ENCODE measurements at places on chromosomes 1 and 21.

DNA sequence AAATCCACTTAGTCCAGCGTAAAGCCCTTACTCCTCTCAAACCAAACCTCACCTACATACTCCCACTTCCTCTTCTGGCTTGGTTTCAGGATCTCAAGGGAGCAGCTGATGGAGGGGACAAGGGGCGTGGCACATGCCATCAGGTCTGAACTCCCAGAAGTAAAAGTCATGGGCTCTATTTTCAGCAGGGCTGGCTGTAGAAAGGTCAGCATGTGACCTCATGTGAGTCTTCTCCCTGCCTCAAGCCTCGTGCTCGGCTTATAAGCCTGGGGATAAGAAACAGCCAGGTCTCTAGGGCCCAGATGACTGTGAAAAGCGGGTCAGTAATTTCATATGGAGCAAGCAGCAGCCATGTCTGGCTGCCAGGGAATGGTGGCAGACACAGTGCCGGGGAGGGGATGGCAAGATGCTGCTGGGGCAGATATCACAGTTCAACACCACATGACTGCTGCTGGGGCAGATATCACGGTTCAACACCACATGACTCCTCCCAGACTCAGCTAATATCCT is 227.9 kb downstream of the KCNH1 start:
- no peak for DNase-seq

DNA sequence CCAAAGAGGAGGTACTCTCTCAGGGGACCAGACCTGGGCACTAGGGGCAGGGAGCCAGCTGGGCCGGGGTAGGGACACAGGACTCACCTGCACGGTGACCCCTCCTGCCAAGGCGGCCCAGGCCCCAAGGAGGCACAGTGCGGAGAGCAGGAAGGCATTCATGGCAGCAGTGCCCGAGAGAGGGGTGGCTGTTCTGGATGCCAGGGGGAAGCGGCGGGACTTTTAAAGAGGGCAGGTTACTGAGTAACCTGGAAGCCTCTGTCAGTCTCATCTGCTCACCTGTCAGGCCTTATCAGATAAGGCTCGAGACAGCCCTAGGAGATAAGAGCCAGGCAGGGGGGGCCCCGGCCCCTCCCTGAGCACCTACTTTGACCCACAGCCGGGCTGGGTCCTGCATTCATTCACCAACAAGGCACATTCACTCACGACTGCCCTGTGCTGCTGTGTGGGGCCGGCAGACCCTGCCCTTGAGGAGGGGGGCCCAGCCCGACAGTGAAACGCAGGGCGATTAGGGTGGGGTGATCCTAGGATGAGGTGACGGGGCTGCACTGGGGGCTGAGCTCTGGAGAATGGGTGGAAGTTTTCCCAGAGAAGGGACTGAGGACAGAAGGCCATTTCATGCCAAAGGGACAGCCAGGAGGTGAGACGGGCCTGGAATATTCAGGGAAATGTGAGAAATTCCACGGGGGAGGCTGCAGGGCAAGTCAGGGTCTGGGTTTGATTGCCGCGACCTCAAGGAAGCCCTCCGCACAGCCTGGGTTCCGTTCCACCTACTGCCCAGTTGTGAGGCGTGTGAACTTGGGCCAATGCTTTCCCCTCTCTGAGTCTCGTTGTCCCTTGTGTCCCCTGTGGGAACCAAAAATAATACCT is at the start of gene GUCA2A:
Gene GUCA2A (minus strand): TSS at position 195 of the 870 bp plus-strand sequence. CDS start 33 bp downstream, at position 162.
- DNase-seq: no peak

DNA sequence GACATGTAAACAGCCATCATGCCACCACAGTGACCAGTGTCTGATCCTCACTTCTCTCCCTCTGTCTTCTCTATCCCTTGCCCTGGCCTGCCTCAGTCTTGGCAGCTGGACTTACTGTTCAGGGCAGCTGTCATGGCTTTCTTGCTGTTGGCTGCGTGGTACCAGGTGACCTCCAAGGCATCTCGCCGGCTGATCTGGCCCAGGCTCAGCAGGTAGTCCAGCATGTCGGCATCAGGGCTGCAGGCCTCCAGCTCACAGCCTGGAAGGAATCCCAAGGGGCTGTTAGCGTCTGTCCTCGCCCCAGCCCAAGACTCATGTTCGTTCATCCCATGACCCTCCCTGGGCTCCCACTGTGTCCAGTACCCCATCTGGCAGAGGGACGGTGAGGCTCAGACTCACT is 3.6 kb downstream of the FAM151A start:
- no peak for DNase-seq

DNA sequence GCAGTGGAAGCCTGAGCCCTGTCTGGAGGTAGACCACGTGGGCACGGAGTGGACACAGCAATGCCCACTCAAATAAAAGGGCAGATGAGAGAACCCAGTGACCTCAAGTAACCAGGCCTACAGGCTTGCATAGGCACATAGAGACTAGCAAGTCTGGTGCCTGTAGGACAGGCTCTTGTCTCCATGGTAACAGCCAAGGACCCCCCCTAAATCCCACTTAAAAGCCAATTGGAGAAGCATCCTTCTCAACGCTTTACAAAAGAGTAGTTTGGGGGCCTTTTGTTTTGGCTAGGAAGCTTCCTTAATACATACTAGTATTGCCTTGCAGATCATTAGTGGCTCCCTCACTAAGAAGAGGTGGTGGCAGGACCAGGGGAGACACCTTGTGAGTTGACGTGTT is 63.9 kb downstream of the VWA5B1 start:
- no peak for DNase-seq

DNA sequence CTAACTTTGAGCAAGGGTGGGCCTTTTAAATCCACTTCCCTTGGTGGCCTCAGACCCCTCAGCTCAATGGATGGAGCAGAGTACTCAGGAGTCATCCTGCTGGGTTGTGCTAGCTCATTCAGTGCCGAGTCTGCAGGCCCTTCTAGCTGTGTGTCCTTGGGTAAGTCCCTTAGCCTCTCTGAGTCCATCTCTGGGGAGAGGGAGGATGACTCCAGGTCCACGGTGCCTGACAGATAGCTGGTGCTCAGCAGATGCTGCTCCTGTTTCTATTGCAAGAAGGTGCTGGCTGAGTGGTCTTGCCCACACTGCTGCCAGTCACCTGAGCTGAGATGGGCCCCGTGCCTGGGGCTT is 11.0 kb downstream of the LDLRAP1 start:
- DNase-seq: no peak

DNA sequence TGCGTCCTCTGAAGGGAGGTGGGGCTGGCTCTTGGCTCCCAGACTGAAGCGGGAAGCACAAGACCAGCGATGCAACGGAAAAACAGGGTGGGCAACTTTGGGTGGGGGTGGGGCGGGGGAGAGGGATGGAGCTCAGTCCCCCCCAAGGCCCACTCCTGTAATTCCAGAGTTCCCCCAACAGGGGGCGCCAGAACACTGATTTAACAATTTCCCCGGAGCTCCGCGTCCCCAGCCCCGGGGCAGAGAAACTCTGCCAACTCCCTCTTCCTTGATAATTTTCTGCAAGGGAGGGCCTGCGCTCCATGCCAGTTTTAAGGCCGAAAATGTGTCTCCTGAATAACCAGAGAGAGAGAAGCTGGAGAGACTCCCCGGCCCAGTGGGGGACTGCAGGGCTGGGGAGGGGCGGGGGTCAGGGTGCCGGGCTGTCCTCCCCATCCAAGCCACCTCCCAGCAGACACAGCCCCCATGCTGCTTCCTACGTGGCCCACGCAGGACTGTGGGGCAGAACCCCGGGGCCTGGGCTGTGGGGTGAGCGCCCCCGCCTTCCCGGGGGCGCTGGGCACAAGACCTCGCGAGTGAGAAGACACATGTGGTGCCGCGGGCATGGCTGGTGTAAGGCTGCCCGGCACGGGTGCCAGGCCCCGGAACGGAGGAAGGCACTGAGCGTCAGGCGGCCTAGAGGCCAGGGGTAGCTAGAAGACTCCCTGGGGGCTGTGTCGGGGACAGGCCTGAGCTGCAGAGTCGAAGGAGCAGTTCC is 51.4 kb downstream of the KIF21B start:
- peak; percentile 45 for DNase-seq

DNA sequence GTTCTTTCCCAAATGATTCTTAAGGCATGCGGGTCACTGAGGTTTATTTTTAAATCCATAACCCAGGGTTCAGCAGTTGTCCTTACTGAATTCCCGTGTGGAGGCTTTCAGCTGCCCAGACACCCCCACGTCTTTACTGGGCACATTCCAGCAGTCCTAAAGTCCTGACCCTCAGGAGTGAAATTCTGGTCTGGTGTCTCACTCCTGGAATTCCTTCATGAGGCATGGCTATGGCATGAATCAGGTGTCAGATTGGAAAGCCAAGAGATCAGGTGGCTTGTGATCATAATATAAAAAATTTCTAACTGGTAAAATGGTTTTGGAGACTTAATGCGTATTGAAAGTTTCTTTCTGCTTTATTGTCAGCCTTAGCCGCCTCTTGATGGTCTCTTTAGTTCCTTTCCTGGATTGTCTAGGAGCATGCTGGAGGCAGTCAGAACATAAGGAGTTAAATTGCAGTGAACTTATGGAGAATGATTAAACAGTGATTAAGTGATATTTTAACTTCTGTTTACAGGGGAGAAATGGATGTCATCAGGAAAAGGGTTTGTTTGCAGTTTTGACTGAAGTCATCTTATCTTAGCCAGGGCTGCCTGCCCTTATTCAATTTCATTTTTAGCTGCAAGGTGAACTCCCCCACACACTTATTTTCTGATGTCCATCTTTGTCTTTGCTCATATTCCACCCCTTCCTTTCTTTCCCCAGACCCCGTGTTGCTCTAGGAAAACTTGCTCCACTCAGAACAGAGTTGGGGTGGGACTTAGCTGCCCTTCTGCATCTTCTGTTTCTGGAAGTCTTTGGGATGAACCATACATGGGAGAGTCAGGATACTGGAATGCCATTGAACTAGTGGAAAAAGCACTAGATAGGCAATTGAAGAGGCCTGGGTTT is 25.7 kb upstream of the MACF1 start:
- DNase-seq: no peak

DNA sequence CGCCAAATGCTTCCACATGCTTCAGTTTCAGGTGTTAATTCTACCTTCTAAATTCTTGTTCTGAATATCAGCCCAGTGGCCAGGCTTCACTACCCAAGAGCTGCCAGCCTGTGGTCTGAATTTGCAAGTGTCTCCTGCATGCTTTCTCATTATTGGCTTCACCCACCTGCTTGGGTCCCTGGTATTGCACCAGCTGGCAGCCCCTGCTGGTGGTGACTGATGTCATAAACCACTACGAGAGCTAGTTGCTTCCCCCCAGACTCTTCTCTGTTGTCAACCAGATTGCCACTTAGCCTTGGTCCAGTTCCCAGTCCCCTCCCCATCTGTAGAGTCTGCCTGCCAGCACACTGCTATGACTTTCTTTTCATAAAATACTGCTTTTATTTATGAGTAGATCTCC is 197.7 kb upstream of the DUSP10 start:
- DNase-seq: no peak

GRCh38 chr1:245383396-245384330 is 228.9 kb downstream of the KIF26B start:
- DNase-seq: no peak

All from stimulated activated CD8-positive, alpha-beta memory T cell treated with anti-CD3 and anti-CD28 coated beads, Interleukin-2, amount 100 ng/mL, for 48 hours (primary cell).